Central memory CD8-positive, alpha-beta T cell (primary cell): ENCODE measurements at places on chromosomes 5 and 9.
A peak's percentile ranks its signal among the peaks of the same experiment; 100 is the strongest.

GRCh38 chr5:10797261-10797660 lies 36.2 kb upstream of the DAP start:
- no peak overlapping the region for H3K27ac ChIP-seq
- H3K27me3 ChIP-seq, result peaks cover 60% of the 10 kb centered on the region
- DNase-seq, result no peak
- H3K4me3 ChIP-seq, result no peak overlapping the region
- H3K4me1 ChIP-seq, result no peaks in the 10 kb centered on the region

- H3K27me3 ChIP-seq, result no peaks in the 10 kb centered on the region
- DNase-seq, result no peak
- H3K4me1 ChIP-seq, result peaks cover 34% of the 10 kb centered on the region
- no peaks in the 10 kb centered on the region for H3K36me3 ChIP-seq
- H3K4me3 ChIP-seq, result peak overlapping the region; percentile 39
- H3K27ac ChIP-seq, result peak overlapping the region; percentile 34
These were observed 202.7 kb upstream of the NR3C1 start for GRCh38 chr5:143606043-143606752.

DNA sequence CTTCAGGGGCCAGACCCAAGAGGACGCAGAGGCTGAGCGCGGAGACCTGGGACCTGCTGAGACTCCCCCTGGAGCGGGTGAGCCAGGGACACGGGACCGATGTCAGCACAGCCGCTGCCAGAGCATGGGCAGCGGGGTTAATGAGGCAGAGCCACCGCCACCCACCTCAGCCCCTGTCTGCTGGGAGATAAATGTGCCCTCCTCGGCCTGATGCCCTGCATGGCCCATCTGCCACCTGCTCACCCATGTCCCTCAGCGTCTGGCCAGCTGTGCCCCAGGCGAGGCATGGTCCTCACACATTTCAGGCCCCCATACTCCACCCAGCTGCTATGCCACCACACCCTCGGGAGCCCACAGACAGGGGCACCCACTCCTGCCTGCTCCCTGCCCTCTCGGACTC lies 14.9 kb downstream of the DNLZ start:
- no peak for DNase-seq
- no peaks in the 10 kb centered on the region for H3K4me1 ChIP-seq

- no peak overlapping the region for H3K4me3 ChIP-seq
- no peaks in the 10 kb centered on the region for H3K4me1 ChIP-seq
- no peaks in the 10 kb centered on the region for H3K36me3 ChIP-seq
- no peaks in the 10 kb centered on the region for H3K27me3 ChIP-seq
- H3K27ac ChIP-seq, result no peak overlapping the region
These were observed 901.7 kb downstream of the TLE1 start for GRCh38 chr9:80787636-80788035.

GRCh38 chr5:56158331-56158960 lies 74.7 kb downstream of the ANKRD55 start:
- H3K27ac ChIP-seq, result no peak overlapping the region
- H3K4me1 ChIP-seq, result peaks cover 38% of the 10 kb centered on the region
- H3K27me3 ChIP-seq, result peaks cover 8% of the 10 kb centered on the region
- DNase-seq, result no peak
- no peak overlapping the region for H3K4me3 ChIP-seq

- H3K4me1 ChIP-seq, result peaks cover 41% of the 10 kb centered on the region
- no peaks in the 10 kb centered on the region for H3K27me3 ChIP-seq
- no peak overlapping the region for H3K4me3 ChIP-seq
- peaks cover 10% of the 10 kb centered on the region for H3K36me3 ChIP-seq
- DNase-seq, result no peak
These were observed 9.1 kb downstream of the CARNMT1 start for GRCh38 chr9:75019022-75019421.

- H3K36me3 ChIP-seq, result peaks cover 2% of the 10 kb centered on the region
- no peak overlapping the region for H3K27ac ChIP-seq
- peaks cover 21% of the 10 kb centered on the region for H3K4me1 ChIP-seq
- H3K27me3 ChIP-seq, result peaks cover 53% of the 10 kb centered on the region
These were observed 75.5 kb downstream of the TSPAN17 start for GRCh38 chr5:176722757-176723156.

DNA sequence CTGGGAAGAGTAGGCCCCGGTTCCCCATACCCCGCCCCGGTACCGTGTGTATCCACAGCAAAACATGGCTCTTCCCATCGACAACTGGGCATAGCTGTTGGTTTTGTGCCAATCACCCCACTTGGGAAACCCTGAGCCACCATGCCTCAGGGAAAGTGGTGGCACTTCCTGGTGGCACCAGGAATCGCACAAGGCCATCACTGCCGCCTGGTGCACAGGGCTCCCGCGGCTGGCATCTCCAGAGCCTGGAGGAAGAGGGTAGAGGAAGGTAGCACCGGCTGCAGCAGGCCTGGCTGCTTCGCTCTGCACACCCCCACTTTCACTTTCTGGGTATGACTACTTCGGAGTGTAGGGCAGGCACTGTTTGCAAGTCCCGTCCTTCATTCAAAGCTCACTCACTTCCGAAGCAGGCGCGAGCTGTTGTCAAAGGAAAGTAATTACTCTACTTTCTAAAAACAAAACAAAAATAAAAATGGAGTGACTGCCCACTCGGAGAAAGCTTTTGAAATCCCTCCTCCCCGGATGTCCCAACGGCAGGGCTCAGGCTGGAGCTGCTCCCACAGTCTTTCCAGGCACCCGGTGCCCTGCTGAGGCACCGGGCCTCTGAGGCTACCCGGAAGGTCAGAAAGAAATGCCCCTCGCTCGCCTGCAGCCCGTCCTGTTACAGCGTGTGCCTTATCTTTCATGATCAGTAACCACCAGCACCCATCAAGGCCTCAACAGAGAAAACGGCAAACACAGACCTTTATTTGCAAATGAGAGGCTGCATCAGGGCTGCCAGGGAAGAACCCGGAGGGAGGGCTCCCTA lies 2.0 kb downstream of the BRD3 start:
- peaks cover 10% of the 10 kb centered on the region for H3K27me3 ChIP-seq
- DNase-seq, result peak; percentile 51
